Stimulated activated CD8-positive, alpha-beta memory T cell treated with anti-CD3 and anti-CD28 coated beads, Interleukin-12 subunit alpha, Interleukin-12 subunit beta, amount 100 ng/mL, for 1 hour (primary cell): ENCODE measurements at places on chromosomes 2 and 18.

- DNase-seq: no peak
Measured at GRCh38 chr2:183898641-183899040, 699.7 kb upstream of the ZNF804A start.

DNA sequence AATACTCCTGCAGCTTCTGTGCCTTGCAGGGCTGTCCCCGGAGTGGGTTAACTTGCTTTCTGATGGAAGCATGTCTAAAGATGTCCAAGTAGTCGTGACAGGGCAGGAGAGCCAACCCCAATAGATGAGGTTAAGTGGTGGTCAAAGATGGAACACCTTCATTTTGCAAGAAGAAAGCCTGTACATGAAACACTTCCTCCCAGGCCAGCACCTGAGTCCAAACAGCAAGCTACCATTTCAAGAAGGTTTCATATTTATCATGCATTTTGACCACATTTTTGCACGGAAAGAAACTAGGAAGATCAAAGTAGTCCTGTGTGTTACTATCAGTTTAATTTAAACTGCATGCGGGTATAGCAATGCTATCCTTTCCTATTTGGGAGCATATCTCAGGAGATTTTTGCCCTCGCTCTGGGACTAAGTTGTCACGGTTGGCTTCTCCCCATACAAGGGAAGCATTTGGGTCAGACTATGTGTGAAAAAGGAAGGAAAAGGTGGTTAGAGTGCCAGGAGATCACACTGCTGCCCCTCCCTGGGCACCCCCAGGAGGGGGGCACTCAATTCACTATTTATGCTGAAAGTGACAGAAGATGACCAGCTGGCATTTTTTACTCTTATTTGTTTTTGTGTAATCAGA lies 187.6 kb downstream of the ZNF521 start:
- DNase-seq: no peak

GRCh38 chr2:128808462-128809258 lies 490.0 kb upstream of the HS6ST1 start:
- DNase-seq: no peak

GRCh38 chr2:179106342-179106675 lies 56.4 kb upstream of the CCDC141 start:
- no peak for DNase-seq

DNA sequence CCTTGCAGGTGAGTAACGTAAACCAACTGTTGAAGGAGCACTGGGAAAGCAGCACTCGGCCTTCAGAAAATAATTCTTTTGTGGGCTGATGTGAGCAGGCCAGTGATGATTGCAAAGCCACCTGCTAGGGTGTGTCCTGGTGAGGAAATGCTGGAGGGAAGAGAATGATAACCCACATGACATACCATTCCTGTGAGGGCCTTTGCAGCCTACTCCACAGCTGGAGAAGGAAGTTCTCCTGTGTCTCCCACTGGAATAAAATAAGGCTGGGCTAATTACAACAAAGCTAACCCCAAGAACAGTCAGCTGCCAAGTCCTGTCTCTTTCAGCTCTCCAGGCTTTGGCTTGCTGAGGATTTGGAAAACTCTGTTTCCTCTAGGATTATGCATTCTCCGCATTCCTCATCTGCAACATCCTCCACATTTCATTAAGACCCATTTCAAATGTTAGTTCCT lies 16.7 kb upstream of the DSG1 start:
- no peak for DNase-seq

DNA sequence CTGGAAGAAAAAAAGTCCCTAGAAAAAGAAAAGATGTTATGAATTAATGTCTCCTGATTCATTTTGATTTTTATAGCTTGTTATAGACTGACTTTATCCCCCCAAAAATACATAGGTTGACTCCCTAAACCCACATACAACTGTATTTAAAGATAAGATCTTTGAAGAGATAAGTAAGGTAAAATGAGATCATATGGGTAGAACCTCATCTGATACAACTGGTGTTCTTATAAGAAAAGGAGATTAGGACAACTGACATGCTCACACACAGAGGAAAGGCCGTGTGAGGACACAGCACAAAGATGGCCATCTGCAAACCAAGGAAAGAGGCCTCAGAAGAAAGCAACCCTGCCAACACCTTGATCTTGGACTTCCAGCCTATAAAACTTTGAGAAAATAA lies 117.5 kb downstream of the CD226 start:
- no peak for DNase-seq

GRCh38 chr2:12861344-12861930 lies 144.7 kb downstream of the TRIB2 start:
- DNase-seq: no peak
